ENCODE measurements at places on chromosomes 1 and 21.

DNA sequence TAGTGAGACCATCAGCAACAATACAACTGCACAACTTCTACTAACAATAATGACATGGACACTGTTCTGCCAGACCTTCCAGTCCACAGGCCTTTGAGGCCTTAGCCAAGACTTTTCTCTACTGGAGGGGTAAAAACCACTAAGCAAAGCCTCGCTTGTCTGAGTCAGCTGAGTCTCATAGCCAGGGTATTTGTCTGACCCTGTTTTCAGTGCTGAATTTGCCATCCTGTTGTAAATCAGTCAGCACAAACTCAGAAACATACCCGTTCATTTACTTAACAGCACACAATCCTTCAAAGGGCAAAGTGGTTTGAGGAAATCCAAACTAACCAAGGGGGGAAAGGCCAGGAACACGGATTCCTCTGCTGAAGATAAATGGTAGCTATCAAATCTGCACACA lies 537.8 kb downstream of the SMYD3 start:
- peak; percentile 40 for DNase-seq

GRCh38 chr1:66445492-66446181 lies 88.3 kb upstream of the SGIP1 start:
- no peak for DNase-seq

- no peak for DNase-seq
Measured at GRCh38 chr1:43914576-43915525, 18.8 kb upstream of the ARTN start.

DNA sequence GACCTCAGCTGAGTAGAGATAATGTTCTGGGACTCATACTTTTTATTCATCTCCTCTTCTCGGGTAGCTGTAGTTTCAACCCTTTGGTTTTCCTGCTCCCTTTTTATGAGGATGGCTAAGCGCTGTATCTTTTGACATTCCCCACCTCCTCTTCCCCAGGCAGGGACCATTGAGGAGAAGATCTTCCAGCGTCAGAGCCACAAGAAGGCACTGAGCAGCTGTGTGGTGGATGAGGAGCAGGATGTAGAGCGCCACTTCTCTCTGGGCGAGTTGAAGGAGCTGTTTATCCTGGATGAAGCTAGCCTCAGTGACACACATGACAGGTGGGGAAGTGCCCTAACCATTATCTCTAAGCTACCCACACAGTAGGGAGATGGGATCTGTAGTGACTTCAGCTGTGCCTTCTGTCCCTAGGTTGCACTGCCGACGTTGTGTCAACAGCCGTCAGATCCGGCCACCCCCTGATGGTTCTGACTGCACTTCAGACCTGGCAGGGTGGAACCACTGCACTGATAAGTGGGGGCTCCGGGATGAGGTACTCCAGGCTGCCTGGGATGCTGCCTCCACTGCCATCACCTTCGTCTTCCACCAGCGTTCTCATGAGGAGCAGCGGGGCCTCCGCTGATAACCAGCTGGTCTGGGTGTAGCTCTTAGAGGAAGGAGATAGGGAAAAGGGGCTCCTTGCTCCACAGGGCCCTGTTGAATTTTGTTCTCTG lies 25.6 kb downstream of the LRRC41 start:
- no peak for DNase-seq

- DNase-seq, result no peak
Measured at GRCh38 chr1:54848134-54848948, 38.7 kb downstream of the DHCR24 start.

- DNase-seq, result no peak
Measured at GRCh38 chr1:214709241-214709640, 106.2 kb downstream of the CENPF start.

GRCh38 chr1:232386721-232387510 lies 243.0 kb downstream of the SIPA1L2 start:
- no peak for DNase-seq

DNA sequence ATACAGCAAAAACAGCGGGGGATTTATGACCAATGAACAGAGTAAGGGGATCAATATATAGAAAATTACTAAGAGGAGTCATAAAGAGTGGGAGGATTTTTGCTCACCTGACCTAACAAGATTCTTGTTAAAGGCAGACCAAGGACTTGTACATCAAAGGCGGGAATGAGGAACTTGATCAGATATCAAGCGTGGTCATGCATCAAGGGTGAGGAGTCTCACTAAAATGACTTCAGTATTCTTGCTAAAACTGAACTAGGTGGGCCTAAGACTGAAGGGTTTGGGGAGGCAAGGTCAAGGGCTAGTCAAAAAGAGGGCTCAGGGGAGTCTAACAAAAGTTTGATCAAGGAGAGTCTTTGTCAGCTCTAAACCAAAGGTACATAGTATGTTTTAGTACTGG lies 2.1 kb downstream of the MOV10 start:
- DNase-seq, result no peak

DNA sequence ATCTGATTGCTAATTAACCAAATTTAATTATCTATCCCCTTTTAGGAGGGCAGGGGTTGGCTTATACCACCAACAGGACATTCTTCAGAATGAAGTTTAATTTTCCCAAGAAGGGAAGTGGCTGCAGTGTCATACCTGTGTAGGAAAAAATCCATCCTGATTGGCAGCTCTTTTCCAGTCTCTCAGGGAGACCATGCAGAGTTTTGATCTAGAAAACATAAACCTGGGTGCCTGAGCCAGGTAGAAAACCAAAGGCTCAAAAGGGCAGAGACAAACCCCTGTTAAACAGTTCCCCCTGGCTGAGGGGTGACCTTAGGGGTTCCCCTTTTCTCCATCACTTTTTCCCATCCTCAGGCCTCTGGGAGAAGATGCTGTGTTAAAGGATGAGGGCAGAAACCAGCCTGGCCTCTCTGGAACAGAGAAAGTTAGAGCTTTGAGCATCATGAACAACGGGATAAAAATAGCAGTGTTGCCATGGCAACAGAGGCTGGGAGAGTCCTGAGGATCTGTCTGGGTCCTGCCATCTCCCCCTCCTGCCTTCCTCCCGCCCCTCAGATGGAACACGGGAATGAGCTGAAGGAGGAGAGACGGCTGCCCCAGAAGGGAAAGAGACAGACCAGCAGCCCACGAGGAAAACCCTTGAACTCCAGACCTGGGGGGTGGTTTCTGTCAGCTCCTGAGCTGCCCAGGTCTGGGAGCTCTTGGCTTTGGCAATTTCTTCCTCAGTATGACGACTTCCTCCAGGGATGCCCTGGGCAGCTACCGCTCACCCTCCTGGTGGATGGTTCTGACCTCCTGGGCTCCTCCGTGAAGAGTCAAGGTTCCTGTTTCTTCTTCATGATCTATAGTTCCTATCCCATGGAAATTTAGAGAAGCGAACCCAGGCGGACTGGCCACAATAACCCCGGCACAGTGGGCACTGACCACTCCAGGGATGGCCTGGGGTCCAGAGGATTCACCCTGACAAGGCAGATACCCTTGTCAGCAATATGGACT lies 14.0 kb upstream of the LEMD1 start:
- DNase-seq, result no peak

DNA sequence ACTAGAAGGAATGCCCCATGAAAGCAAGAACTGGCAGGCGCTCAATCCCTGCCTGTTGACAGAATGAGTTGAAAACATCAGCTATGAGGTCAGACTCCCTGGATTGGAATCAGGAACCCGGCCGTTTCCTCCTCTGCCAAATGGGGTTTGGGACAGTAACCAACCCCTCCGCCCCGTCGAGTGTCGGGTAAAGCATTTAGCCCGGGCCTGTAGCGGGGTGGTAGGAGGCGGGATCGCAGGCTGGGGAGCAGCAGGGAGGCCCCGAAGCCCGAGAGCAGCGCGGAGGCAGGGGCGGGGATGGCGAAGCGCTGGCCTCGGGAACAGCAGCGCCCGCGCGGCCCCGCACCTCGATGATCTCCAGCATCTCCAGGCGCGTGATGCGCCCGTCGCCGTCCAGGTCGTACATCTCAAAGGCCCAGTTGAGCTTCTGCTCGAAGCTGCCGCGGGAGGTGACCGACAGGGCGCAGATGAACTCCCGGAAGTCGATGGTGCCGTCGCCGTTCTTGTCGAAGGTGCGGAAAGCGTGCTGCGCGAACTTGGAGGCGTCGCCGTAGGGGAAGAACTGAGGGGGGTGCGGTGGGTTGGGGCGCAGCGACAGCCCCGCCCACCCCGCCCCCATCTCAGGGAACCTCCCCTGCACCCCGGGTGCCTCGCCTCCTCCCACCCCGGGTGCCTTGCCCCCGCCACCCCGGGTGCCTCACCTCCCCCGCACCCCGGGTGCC lies 7.5 kb downstream of the HPCAL4 start:
- DNase-seq, result no peak

GRCh38 chr1:231693361-231694074 lies 66.9 kb downstream of the DISC1 start:
- DNase-seq, result no peak
